ENCODE measurements at places on chromosomes 1 and 21.

- no peak for DNase-seq
Observed at GRCh38 chr1:43890815-43891214, 42.8 kb upstream of the ARTN start.

DNA sequence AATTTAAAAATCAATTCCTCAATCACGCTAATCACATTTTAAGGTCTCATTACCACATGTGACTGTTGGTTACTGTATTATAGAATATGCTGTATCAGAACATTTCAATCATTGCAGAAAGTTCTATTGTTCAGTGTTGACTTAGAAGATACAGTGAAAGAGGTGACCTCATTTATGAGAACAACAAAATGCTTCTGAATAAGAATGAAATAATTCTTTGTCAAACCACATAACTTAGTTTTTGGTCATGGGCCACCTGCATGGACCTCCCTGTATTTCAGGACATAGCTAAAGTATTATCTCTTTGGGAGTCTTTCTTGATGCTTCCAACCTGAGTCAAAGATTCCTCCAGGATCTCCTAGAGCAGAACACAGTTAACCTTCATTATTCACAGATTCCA lies 22.3 kb downstream of the MFSD2A start:
- no peak for DNase-seq

DNA sequence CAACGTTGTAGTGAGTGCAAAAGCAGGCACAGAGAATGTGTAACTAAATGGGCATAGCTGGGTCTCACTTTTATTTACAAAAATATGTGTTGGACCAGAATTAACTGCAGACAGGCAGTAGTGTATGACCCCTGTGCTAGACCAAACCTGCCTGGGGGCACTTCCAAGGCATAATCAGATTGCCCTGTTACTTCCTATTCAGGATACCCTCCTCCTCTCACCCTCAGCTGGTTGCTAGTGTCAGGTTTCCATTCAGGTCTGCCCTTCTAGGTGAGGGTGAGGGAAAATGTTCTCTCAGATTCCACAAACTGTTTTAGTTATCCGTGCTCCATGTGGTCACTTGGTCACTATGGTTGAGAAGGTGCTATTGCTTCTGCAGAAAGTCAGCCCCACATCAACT lies 387.3 kb downstream of the LMX1A start:
- no peak for DNase-seq

GRCh38 chr1:151984313-151984956 lies 9.2 kb downstream of the S100A10 start:
- no peak for DNase-seq

GRCh38 chr1:201127755-201128455 lies 921 bp upstream of the ASCL5 start:
- DNase-seq, result no peak

- no peak for DNase-seq
Observed at GRCh38 chr1:204961765-204962419, 81.1 kb upstream of the CNTN2 start.

Data from activated CD8-positive, alpha-beta memory T cell treated with anti-CD3 and anti-CD28 coated beads for 1 hour (primary cell).